NCI-H187 treated with DMSO at 0.1 percent for 48 hours (cell line): ENCODE measurements at places on chromosomes 3 and 15.

- DNase-seq, result no peak
Measured at GRCh38 chr15:27714675-27715074, 384.4 kb downstream of the OCA2 start.

DNA sequence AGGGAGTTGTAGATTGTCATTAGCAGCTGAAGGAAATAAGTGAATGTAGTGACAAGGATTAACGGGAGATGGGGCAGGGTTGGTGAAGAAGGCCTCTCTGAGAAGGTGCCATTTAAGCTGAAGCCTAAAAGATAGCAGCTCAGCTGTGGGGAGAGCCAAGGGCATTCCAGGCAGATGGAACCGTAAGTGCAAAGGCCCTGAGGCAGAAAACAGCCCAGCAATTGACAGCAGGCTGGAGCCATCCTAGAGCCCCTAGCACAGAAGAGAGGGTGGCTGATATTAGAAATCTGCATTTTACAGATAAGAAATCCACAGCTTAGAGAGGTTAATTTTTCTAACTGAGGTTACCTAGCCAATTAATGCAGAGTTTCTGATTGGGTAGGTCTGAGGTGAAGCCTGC is 374.5 kb upstream of the PROK2 start:
- no peak for DNase-seq

DNA sequence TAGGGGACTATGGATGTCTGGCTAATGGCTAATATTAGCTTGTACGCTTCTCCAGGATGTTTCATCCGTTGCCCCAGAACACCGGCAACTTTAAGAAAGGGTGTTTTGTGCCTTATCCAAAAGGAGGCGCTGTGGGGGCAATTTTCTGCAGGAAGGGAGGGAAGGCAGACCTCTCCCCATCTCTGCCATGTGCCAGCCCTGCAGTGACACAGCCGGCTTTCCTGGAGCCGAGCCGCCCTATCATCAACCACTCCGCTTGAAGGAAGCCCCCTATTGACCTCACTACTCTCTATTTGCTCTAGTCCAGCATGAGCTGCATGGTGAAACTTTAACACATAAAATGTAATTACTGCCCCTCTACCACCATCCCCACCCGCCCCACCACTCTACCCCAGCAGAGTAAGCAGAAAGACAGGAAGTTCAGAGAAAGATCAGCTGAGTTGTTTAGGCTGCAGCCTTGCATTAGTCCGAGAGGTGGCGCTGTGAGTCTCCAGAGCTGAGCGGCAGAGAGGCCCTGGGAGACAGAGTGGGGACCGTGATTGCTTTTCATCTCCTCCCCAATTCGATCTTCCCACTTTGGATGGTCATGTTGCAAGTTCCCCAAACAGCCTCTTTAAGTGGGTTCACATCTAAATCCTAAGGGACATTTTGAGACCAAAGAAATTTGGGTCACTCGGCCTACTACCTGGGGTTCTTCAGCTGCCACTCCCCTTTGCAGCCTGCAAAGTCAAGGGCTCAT is 24.5 kb upstream of the RAD18 start:
- DNase-seq, result no peak

DNA sequence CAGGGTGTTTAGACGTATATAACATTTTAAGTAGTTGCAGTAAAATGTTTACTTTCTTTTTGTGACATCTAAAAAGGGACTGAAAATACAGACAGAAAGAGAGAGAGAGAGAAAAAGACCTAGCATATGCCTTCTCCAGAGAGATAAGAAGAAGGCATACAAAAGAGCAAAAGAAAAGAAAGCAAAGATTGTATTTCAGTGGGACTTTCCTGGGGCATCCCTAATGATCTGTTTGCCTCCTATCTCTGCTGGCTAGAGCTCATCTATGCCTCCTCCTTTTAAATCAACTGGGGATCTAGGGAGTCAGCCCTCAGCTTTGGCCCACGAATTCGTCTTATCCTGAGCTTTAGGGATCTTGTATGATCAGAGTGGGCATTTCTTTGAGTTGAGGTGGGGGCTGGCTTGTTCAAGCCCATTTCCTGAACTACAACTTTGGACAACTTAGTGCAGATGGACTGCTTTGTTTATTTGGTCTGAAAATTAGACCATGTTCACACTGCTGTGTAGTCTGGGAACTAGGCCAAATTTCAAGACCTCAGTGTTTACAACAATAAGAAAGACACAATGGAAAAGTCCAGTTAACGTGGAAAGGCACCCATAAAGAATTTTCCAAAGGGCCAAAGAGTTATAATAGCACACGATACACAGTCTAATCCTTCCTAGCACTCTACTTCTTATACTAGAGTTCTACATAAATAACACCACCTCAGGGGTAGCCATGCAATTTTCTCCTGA is 61.0 kb downstream of the ATP8B4 start:
- DNase-seq, result no peak

DNA sequence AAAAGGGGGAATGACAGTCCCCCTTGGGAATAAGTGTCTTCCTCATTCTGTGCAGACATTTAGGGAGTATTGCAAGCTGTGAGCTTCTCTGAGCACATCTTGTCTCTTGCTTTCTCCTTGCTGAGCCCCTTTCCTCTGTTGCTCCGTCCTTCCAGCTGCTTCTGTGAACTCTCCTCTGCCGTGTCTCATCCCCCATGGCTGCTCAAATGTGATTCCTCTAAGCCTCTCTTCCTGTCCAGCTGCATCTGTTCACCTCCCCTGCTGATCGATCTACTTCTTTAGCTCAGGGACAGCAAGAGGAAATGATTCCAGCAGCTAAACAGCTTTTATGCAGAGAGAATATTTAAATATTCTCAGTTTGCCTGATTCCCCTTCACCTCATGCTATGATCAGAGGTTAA is 328.0 kb upstream of the DNAJC19 start:
- no peak for DNase-seq

GRCh38 chr3:70933105-70933810 is 620.8 kb upstream of the MDFIC2 start:
- DNase-seq, result no peak

DNA sequence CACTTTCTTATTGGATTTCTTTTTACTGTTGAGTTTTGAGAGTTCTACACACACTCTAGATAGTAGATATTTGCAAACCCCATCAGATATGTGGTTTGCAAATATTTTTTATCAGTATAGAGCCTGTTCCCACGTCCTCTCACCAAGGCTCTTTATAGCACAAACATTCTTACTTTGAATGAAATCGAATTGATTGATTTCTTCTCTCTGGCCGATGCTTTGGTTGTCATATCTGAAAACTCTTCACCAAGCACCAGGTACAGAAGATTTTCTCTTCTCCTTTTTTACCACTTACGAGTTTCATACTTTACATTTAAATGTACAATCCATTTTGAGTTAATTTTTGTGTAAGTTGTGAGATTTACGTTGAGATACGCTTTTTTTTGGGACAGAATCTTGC is 163.4 kb downstream of the PTPRG start:
- DNase-seq, result no peak

DNA sequence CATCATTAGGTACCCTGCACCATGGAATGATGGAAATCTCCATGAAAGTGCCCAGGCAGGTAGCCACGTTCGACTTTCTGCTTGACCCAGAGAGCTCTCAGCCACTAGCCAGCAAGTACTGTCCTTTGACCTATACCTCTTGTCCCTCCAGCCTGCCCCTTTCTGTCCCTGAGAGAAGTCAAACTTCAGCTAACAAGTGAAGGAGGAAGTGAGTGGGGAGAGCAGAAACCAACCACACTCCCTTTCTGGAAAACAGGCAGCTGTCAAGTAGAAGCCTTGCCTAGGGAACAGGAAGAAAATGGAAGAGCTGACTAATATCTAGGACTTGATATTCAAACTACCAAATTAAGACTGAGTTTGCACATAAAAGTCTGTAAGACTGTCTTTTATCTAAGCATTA is 30.3 kb upstream of the FSTL1 start:
- no peak for DNase-seq

DNA sequence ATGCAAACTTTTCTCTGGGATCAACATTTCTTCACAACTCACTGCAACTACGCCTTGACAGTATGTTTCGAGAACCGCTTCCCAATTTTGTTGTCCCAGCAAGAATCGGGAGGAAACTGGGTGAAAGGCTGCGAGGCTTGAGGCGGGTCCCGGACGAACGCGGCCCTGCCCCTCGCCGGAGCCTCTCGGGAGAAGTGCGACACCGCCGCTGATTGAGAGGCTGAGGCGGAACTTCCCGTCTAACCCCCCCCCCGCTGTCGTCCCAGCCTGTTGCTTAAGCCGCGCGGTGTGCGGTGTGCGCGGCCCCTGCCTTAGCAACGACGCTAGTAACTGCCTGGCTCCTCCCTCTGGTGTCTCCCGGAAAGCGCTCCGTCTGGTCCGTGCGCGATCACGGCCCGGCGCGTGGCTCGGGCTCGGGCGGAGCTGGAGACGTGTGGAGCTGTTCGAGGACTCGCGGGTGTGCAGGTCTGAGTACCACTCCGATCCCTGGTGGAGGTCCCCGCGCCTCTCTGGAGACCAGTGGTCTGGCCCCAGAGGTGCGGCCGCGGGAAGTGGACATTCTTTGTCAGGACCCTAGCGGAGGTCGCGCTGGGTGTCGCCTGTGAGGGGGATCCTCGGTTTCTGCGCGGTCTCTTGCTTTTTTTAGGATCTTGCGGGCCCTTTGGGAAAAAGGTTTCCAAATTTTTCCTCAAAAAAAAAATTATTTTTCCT is at the start of the genes DTWD1 and FAM227B:
DTWD1 (plus strand) TSS at position 391 of the 711 bp plus-strand sequence. CDS start 4,120 bp downstream, outside the sequence.
FAM227B (minus strand) TSS at position 161 of the 711 bp plus-strand sequence. CDS start 5,647 bp downstream, outside the sequence.
- peak; percentile 76 for DNase-seq

GRCh38 chr3:50675179-50676030 is 678 bp downstream of the DOCK3 start:
- DNase-seq, result no peak

DNA sequence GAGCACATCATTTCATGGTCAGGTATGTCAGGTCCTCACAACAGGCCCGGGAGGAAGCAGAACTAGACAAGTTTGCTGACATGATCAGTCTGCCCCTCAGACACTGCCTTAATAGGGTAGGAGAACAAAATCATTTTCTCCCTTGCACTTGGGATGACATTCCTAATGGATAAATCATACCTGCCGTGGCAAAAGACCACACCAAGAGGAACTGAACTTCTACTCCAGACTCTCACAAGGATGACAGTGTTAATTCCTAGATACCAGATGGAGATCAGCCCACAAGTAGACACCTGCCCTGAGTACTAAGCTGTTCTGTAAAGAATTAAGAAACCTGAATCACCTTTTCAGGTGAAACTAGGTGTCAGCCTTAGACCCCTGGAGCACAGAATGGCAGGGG is 19.5 kb downstream of the SIAH2 start:
- no peak for DNase-seq

- no peak for DNase-seq
Measured at GRCh38 chr15:39624806-39625205, 43.9 kb downstream of the THBS1 start.

DNA sequence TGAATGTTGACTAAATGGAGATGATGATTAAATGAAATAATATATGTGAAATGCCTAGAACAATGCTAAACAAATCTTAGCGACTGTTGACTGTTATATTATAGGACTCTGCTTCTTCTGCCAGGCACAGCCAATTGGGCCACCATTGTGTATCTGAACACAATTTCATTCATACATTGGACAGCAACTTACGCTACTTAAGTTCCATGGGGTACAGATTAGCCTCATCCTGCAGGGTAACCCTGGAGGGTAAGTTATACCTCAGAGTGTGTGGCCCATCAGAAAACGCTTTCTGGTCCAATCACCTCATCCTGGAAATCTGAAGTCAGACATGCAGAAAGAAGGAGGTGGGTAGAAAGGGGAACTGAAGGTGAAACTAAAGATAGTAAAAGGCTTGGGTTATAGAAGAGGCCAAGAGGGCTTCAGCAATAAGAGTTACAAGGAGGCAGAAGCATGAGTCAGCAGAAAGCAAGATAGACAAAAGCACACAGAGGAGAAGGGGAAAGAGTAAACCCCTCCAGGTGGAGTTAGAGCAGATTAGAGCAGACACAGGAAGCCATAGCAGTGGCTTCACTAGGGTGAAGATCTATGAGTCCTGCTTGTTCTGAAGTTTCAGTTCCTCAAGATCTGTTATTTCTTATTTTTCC is 119.3 kb upstream of the SLC24A5 start:
- no peak for DNase-seq

GRCh38 chr3:116057400-116058006 is 387.8 kb downstream of the LSAMP start:
- DNase-seq, result no peak

- DNase-seq, result no peak
Measured at GRCh38 chr3:193909387-193909786, 226.6 kb upstream of the HES1 start.
